SK-MEL-5 (cell line): ENCODE measurements at places on chromosomes 6 and 20.

GRCh38 chr20:46062151-46062550, 27.6 kb downstream of the NCOA5 start:
- no peak for DNase-seq

- DNase-seq = no peak
Measured at GRCh38 chr6:125054331-125054730, 92.1 kb downstream of the RNF217 start.

- peak; percentile 34 for DNase-seq
Measured at GRCh38 chr6:136208783-136209182, 41.3 kb downstream of the MTFR2 start.

DNA sequence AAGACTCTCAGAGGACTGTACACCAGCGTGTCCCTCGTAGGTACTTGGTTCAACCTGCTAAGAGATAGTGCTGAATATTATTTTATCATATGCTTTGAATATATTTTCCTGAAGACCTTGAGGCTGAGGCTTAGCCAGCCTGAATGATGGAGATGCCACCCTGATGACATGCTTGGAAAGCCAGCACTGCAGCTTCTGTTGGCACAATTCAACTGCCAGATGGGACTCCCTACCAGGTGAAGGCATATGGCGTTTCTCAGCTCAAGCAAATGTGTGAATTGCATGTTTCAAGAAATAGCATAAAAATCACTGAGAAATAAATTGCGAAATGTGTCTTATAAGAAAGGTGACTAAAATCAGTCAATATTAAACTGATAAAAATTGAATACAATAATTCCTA, 228.1 kb upstream of the CST7 start:
- DNase-seq = no peak
